ENCODE measurements at places on chromosomes 5 and 9. TPM values are rescaled to one million over a fixed set of nuclear protein-coding genes. Genes with fewer than 3 reads are reported as not detected.

DNA sequence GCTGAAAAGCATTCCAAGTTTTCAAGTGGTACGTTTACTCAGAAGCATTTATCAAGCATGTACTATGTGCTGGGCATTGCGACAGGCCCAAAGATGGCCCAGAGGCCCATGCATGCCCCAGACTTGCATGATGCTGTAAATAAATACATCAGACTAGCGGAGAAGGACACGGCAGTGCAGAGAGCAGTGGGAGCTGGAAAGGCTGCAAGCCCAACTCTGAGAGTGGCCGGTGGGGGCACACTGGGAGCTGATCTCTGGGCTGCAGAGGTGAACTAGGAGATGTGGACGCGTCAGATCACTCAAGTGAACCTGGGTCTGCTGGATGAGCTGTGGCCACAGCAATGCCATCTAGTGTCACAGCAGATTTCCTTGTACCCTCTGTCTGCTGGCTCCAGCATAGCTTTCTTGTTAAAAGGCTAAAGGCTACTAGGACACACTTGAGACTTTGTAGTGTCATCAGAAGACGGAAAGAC lies 246.9 kb downstream of the FANCC start:
- no peaks in the 10 kb centered on the region for H3K36me3 ChIP-seq
- no peak for DNase-seq
- peaks cover 40% of the 10 kb centered on the region for H3K4me1 ChIP-seq
- no peak overlapping the region for H3K4me3 ChIP-seq
- no peaks in the 10 kb centered on the region for H3K27me3 ChIP-seq
- peak overlapping the region; percentile 48 for H3K27ac ChIP-seq

GRCh38 chr9:136858452-136858843 lies 6.3 kb downstream of the MAMDC4 start:
- H3K4me1 ChIP-seq = peaks cover 16% of the 10 kb centered on the region
- no peak overlapping the region for H3K4me3 ChIP-seq
- peak overlapping the region; percentile 69 for H3K27ac ChIP-seq
- no peaks in the 10 kb centered on the region for H3K27me3 ChIP-seq

The KIF4B gene
- 0.05 TPM for polyA plus RNA-seq

The OTULINL gene
- 35.4 TPM for polyA plus RNA-seq

DNA sequence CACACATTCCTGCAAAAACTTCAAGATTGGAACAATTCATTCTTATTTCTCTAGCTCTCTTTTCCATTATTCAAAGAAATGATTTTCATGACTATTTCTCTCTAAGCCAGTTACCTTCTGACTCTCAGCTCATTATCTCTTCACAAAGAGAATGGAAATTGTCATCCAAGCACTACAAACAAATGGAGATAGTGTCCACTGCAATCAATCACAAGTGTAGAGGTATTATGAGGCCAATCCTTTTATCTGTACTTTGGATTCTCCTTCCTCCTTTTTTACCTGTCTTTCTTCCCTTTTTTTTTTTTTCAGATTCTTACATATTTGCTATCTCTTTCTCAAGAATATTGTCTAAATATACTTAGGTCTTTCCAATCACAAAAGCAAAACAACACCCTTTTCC lies 497.7 kb upstream of the MEF2C start:
- no peaks in the 10 kb centered on the region for H3K36me3 ChIP-seq
- no peak overlapping the region for H3K27ac ChIP-seq
- H3K4me1 ChIP-seq = no peaks in the 10 kb centered on the region
- no peak overlapping the region for H3K4me3 ChIP-seq
- no peak for DNase-seq

- DNase-seq = no peak
- no peak overlapping the region for H3K4me3 ChIP-seq
- H3K4me1 ChIP-seq = no peaks in the 10 kb centered on the region
- no peaks in the 10 kb centered on the region for H3K27me3 ChIP-seq
Observed at GRCh38 chr5:145689235-145689634, 145.9 kb downstream of the PRELID2 start.

The STC2 gene
- polyA plus RNA-seq = 38.8 TPM

GRCh38 chr5:61701877-61702602 lies 370.0 kb downstream of the ZSWIM6 start:
- no peaks in the 10 kb centered on the region for H3K27me3 ChIP-seq
- H3K4me3 ChIP-seq = no peak overlapping the region
- H3K36me3 ChIP-seq = no peaks in the 10 kb centered on the region
- no peak overlapping the region for H3K27ac ChIP-seq
- DNase-seq = no peak
- no peaks in the 10 kb centered on the region for H3K4me1 ChIP-seq

DNA sequence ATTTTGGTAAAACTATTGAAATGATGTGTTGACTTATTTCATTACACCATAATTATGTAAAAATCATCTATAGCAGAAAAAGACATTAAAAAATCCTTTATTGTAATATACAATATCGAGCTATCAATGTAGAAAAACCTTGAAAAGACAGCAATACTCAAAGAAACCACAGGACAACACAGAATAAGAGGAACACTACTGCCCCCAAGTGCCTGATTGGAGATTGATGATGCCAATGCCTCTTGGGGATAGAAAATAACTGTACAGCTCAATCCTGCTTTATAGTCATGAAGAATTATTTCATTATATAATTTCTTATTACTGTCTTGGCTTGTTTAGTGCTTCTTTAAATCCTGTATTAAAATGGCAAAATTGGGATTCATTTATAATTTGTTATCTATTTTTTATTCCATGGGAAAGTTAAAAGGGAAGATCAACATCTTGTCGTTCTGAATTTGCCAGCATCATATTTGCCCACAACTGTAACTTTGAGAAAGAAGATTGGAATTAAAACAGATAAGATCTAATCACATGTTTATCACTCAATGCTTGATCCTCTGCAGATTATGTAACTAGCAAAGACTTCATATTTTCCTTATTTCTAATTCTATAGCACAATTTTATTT lies 337.5 kb downstream of the CDH9 start:
- H3K36me3 ChIP-seq = no peaks in the 10 kb centered on the region
- H3K27ac ChIP-seq = no peak overlapping the region
- no peaks in the 10 kb centered on the region for H3K4me1 ChIP-seq
- peak; percentile 58 for DNase-seq

DNA sequence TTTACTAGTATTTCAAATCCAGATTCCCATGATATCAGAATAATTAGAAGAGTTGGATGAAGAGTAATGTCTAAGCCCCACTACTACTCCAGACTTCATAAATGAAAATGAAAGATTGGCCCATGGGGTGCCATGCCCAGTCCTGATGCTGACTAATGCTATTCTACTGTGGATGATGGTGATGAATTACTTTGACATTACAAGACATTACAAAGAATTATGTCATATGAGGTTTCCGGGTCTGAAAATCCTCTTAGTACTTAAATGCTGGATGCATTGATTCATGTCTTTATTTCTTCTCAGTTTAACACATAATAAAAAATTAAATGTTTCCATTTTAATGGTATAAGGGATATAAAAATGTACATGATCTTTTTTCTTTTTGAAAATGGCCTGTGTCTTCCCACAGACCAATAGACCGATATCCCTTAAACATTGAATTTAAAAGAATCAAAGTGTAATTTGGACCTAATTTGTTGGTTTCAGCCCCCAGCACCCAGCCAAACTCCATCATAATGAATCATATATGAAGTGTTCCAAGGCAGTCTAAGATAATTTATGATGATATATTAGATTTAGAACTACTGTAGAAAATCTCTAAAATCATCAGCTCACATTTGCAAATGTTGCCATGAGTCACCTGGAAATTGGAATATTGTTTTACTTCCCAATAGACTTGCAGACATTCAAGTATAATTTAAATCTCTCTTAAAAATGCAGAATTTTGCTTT lies 223.6 kb upstream of the SGCD start:
- H3K36me3 ChIP-seq = no peaks in the 10 kb centered on the region
- no peak for DNase-seq
- H3K27me3 ChIP-seq = no peaks in the 10 kb centered on the region
- no peaks in the 10 kb centered on the region for H3K4me1 ChIP-seq

The CYLC2 gene
- not detected for polyA plus RNA-seq

The TMEM161B gene
- 9.0 TPM for polyA plus RNA-seq

GRCh38 chr9:112711050-112711689 lies 6.7 kb downstream of the INIP start:
- H3K27ac ChIP-seq = no peak overlapping the region
- no peak overlapping the region for H3K4me3 ChIP-seq
- no peaks in the 10 kb centered on the region for H3K4me1 ChIP-seq
- DNase-seq = peak; percentile 59

DNA sequence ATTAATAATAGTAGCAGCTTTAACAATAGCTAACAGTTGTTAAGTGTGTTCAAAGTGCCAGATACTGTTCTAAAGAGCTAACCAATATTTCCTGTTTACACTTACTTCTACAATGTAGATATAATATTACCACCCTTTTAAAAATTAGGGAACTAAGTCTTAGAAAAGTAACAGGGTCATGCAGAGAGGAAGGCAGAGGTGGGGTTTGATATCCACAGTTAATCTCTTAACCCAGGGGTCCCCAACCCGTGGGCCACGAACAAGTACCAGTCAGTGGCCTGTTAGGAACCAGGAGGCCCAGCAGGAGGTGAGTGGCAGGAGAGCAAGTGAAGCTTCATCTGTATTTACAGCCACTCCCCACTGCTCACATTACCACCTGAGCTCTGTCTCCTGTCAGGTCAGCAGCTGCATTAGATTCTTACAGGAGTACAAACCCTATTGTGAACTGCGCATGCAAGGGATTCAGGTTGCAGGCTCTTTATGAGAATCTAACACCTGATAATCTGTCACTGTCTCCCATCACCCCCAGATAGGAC lies 89.1 kb downstream of the ACTL7B start:
- no peak for DNase-seq
- H3K27me3 ChIP-seq = no peaks in the 10 kb centered on the region
- H3K27ac ChIP-seq = no peak overlapping the region
- no peaks in the 10 kb centered on the region for H3K36me3 ChIP-seq
- H3K4me1 ChIP-seq = no peaks in the 10 kb centered on the region

GRCh38 chr5:32156635-32157034 lies 17.5 kb downstream of the GOLPH3 start:
- DNase-seq = no peak
- H3K4me3 ChIP-seq = no peak overlapping the region
- no peaks in the 10 kb centered on the region for H3K27me3 ChIP-seq
- peaks cover 8% of the 10 kb centered on the region for H3K4me1 ChIP-seq

The JAKMIP2 gene
- polyA plus RNA-seq = 3.8 TPM

The NUP214 gene
- polyA plus RNA-seq = 13.7 TPM

GRCh38 chr9:120702075-120702474 lies 12.2 kb downstream of the MEGF9 start:
- no peak overlapping the region for H3K27ac ChIP-seq
- DNase-seq = no peak
- H3K4me1 ChIP-seq = no peaks in the 10 kb centered on the region

DNA sequence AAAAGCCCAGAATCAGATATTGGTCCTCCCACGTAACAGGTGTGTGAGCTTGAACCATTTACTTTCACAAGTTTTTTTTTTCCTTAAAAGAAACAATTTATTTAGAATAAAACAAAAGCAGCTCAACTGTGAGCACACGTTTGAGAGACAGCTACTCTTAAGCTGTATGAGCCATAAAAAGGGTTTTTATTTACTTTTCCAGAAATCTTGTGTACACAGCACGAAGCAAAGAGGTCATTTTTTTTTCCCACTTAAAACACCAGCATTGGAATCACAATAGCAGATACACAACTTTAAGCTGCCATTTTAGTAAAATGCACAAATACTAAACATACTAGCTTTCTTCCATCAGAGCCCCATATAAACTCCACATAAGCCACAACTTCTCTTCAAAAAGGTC lies 44.6 kb downstream of the JAKMIP2 start:
- H3K36me3 ChIP-seq = no peaks in the 10 kb centered on the region
- no peak overlapping the region for H3K27ac ChIP-seq
- H3K4me1 ChIP-seq = peaks cover 9% of the 10 kb centered on the region
- H3K4me3 ChIP-seq = no peak overlapping the region
- no peak for DNase-seq
- no peaks in the 10 kb centered on the region for H3K27me3 ChIP-seq

DNA sequence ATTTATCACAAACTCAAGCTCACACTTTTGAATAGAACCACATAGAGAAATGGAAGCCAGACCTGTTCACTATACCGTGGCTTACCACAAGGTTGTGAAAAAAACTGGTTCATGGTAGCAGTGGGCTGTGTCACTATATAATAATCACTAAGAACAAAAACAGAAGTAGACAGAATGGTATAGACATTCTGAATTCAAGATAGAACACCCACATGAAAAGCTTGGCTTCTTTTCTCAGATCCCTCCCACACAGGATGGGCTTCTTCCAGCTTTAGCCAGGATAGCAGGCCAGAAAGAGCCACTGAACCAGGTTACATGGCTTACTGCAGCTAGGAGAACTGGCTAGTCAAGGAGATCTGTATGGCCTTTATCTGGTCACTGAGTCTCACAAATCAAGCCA lies 6.1 kb upstream of the NRG2 start:
- DNase-seq = no peak
- H3K27me3 ChIP-seq = peaks cover 28% of the 10 kb centered on the region

The CAMK2A gene
- polyA plus RNA-seq = 1.2 TPM

- no peak overlapping the region for H3K4me3 ChIP-seq
- H3K36me3 ChIP-seq = no peaks in the 10 kb centered on the region
Observed at GRCh38 chr9:138103111-138103848, 225.7 kb downstream of the CACNA1B start.

The CCL27 gene
- 0.81 TPM for polyA plus RNA-seq

The TLE1 gene
- 117 TPM for polyA plus RNA-seq

- peaks cover 2% of the 10 kb centered on the region for H3K27me3 ChIP-seq
- H3K27ac ChIP-seq = no peak overlapping the region
- peaks cover 7% of the 10 kb centered on the region for H3K4me1 ChIP-seq
- no peak for DNase-seq
Observed at GRCh38 chr5:135877570-135878155, 18.0 kb downstream of the IL9 start.

The MRPL36 gene
- polyA plus RNA-seq = 96.9 TPM

The BNC2 gene
- polyA plus RNA-seq = 19.3 TPM

The BAAT gene
- polyA plus RNA-seq = 19.8 TPM

DNA sequence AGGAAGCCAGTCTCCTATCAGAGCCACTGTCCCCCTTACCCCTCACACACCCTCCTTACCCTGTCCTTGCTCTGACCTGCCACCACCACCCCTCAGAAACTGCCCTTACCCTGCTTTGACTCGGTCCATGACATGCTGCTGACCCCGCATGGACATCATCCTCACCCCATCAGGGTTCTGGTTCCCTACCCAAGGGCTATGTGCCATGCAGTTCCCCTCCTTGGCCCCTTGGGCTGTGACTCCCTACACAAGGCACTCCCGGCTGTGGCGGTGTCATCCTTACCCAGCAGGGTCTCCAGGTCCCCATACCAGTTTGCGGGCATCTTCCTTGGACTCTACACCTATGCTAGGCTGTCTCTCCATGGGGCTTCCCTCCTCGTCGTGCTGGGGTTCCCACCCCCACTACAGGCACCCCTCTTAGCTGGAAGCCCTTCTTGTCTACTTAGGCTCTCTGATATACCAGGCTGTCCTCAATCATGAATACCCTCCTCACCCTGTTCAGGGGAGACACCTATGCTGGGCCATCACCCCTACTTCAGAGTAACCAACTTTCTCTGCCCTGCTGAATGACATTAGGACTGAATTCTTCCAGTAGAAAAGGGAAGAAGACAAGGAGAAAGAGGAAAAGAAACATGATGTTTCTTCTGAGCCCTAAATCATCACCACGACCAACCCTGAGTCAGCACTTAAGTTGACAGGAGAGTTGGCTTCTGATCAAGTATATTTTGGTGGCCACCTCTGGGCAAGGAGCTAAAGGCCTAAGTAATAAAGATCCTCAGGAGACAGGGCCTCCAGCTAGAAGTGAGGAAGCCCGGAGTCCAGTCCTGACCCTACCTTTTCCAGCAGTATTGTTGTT lies 115.2 kb downstream of the GCNT1 start:
- no peaks in the 10 kb centered on the region for H3K27me3 ChIP-seq
- no peak overlapping the region for H3K27ac ChIP-seq
- no peak overlapping the region for H3K4me3 ChIP-seq
- no peak for DNase-seq

Measured in hepatocyte (in vitro differentiated cells).